ENCODE measurements at places on chromosomes 7 and 10. TPM values are rescaled to one million over a fixed set of nuclear protein-coding genes. Genes with fewer than 3 reads are reported as not detected.

The AZGP1 gene
- 0.52 TPM for total RNA-seq

The RNF32 gene
- 1.4 TPM for total RNA-seq

GRCh38 chr7:24597014-24597413 is 23.8 kb downstream of the PALS2 start:
- H3K36me3 ChIP-seq = peaks cover 2% of the 10 kb centered on the region
- no peaks in the 10 kb centered on the region for H3K27me3 ChIP-seq
- no peak for DNase-seq
- H3K27ac ChIP-seq = no peak overlapping the region
- no peak overlapping the region for H3K4me3 ChIP-seq

- H3K27ac ChIP-seq = no peak overlapping the region
- no peak for DNase-seq
- no peaks in the 10 kb centered on the region for H3K27me3 ChIP-seq
- H3K4me3 ChIP-seq = no peak overlapping the region
- peaks cover 13% of the 10 kb centered on the region for H3K36me3 ChIP-seq
These were observed 7.6 kb downstream of the NOLC1 start for GRCh38 chr10:102159831-102160230.

Data from neural crest cell (in vitro differentiated cells).